ENCODE measurements at places on chromosomes 5 and 9.
A peak's percentile ranks its signal among the peaks of the same experiment; 100 is the strongest.

- H3K27ac ChIP-seq: no peak overlapping the region
- DNase-seq: no peak
Measured at GRCh38 chr5:95605786-95606185, 14.1 kb upstream of the GPR150 start.

DNA sequence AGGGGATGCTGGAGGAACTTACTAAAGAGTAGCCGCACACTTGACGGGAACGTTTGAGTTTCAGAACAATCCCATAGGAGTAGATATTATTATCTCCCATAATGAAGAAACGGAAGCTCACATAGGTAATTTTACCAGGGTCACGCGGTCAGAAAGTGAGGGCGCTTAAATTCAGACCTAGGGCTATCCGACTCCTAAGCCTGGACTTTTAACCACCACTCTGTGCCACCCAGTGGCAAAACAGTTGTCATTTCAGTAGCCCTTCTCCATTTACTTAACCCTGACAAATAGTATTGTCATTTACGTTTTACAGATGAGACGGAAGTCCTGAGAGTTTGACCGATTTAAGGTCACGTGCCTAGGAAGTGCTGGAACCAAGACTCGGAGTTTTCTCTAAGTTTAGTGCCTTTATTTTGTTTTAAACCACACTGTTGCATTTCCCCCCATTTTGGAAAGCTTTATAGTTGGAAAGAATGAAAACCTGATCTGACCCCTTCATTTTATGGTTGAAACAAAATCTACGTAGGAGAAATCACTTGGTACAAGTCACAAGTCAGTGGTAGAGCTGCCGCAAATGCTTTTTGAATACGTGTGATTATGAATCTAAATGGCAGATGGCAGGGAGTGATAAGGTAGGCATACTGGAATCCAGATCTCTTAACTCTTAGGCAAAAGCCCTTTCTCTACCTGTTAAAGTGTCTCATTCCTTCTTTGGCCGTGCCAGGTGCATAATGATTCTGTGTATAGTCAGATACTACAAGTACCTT lies 650 bp downstream of the MRRF start:
- H3K4me1 ChIP-seq: peaks cover 6% of the 10 kb centered on the region
- peak overlapping the region; percentile 85 for H3K27ac ChIP-seq
- peak overlapping the region; percentile 88 for H3K4me3 ChIP-seq
- no peaks in the 10 kb centered on the region for H3K27me3 ChIP-seq
- no peak for DNase-seq

DNA sequence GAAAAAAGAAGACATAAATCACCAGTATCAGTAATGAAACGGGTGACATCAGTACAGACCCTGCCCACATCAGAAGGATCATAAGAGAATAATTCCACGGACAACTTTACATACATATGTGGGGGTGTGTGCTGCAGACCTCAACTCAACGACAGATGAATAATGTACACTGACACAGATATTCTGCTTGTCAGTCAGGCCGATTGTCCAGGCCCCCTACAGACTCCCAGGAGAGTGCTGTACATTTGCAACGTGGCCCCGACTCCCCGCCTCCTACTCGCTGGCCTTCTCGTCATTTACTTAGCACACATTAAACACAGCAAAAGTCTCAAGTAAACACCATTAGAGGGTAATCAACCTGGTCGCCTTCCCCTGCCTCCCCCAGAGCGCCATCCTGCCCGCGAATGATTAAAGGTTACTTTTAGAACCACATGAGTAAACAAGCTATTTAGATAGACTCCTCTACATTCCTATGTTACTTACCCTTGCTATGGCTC lies 3.5 kb upstream of the TMED9 start:
- DNase-seq: no peak
- no peaks in the 10 kb centered on the region for H3K27me3 ChIP-seq
- no peak overlapping the region for H3K4me3 ChIP-seq
- H3K4me1 ChIP-seq: no peaks in the 10 kb centered on the region
- H3K36me3 ChIP-seq: peaks cover under 1% of the 10 kb centered on the region

GRCh38 chr5:65050140-65050539 lies 281.4 kb downstream of the CWC27 start:
- no peak for DNase-seq
- no peak overlapping the region for H3K27ac ChIP-seq
- no peaks in the 10 kb centered on the region for H3K4me1 ChIP-seq
- no peaks in the 10 kb centered on the region for H3K36me3 ChIP-seq

DNA sequence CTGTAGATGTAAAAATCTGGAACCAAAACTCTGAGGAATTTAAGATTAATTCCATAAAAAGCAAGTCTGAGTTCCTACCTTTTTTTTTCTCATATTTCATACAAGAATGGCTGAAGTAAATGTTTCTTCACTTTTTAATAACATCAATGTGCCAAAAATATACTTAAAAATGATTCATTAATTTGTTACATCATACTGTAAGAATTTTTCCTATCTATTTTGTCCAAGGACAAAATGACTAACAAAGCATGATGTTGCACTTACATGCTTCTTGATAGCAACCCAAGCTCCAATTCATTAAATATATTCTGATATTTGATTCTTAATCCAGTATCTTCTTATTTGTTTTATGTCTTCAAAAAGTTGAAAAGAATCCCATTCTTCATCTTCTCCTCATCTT lies 988.3 kb downstream of the TLE1 start:
- no peak overlapping the region for H3K4me3 ChIP-seq
- H3K27me3 ChIP-seq: no peaks in the 10 kb centered on the region
- no peak for DNase-seq
- no peaks in the 10 kb centered on the region for H3K4me1 ChIP-seq

GRCh38 chr5:136209346-136209910 lies 16.5 kb upstream of the SMIM32 start:
- H3K36me3 ChIP-seq: no peaks in the 10 kb centered on the region
- H3K27ac ChIP-seq: no peak overlapping the region
- no peak for DNase-seq
- H3K27me3 ChIP-seq: peaks cover 36% of the 10 kb centered on the region

DNA sequence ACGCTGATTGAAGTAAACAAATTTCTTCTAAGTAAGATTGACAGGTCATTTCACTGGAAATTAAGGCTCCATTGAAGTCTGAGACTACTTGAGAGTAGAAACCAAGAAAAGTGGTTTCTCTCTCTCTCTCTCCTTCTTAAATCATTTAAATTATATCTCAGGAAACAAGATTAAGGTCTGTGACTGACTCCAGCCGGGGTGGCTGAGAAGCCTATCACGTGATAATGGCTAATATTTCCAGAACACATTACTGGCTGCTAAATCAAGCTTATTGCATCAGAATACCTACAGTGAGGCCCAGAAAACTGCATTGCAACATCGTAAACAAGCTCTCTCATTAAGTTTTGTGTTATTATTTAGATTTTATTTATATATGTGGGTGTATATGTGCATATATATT lies 88.4 kb downstream of the PTCD2 start:
- no peak overlapping the region for H3K27ac ChIP-seq
- H3K4me1 ChIP-seq: no peaks in the 10 kb centered on the region
- no peaks in the 10 kb centered on the region for H3K27me3 ChIP-seq
- DNase-seq: no peak
- H3K36me3 ChIP-seq: no peaks in the 10 kb centered on the region

DNA sequence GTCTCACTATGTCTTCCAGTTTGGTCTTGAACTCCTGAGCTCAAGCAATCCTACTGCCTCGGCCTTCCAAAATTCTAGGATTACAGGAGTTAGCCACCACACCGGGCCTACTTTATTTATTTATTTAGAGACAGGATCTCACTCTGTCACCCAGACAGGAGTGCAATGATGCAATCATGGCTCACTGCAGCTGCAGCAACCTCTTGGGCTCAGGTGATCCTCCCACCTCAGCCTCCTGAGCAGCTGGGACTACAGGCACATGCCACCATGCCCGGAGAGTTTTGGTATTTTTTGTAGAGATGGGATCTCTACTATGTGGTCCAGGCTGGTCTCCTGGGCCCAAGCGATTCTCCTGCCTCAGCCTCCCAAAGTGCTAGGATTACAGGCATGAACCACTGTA lies 32.8 kb downstream of the PHAX start:
- no peak for DNase-seq
- no peaks in the 10 kb centered on the region for H3K4me1 ChIP-seq
- no peak overlapping the region for H3K27ac ChIP-seq
- H3K4me3 ChIP-seq: no peak overlapping the region
- no peaks in the 10 kb centered on the region for H3K27me3 ChIP-seq

GRCh38 chr9:121696930-121697329 lies 45.5 kb downstream of the DAB2IP start:
- no peak overlapping the region for H3K27ac ChIP-seq
- H3K27me3 ChIP-seq: peaks cover 5% of the 10 kb centered on the region
- H3K4me3 ChIP-seq: no peak overlapping the region
- no peaks in the 10 kb centered on the region for H3K36me3 ChIP-seq
- DNase-seq: no peak
- peaks cover 10% of the 10 kb centered on the region for H3K4me1 ChIP-seq

DNA sequence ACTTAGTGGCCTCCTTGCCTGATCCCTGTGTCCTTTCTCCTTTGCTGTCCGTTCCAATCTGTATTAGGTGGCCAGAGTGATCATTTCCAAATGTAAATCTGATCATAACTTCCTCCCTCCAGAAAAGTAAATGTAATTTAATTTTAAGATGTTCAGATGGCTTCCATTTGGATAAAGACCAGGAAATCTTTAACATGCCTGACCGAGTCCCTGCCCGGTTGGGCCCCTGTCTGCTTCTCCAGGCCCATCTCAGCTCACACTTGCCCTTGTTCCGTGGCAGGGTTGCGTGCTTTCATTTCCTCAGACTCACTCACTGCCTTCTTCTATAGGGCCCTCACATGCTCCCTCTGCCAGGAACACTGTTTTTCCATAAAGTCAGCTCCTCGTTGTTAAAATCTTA lies 7.6 kb downstream of the MAP3K1 start:
- H3K36me3 ChIP-seq: no peaks in the 10 kb centered on the region
- no peak overlapping the region for H3K4me3 ChIP-seq
- no peaks in the 10 kb centered on the region for H3K27me3 ChIP-seq

DNA sequence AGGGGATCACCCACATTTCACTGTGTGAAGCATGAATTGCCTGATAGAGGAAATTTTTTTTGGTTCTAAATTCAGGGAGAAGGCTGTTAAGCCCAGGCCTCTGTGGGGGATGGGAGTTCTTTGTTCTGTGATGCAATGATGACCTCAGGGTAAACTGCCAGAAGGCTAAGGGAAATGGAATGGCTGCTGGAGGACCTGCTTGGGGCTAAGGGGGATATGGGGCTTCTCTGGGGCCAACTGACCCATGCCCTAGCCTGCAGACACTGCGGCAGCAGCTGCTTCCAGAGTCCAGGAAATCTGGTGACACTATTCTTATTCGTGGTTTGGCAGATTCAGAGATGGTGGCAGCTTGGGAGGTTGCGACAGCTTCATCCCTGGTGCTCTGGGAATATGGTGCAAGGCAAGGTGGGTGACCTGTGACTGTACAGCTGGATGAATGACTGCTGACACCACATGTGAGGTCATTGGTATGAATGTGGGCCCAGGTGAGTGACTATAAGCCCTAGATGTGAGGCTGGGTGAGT lies 30.3 kb downstream of the VCP start:
- H3K27ac ChIP-seq: no peak overlapping the region
- H3K27me3 ChIP-seq: no peaks in the 10 kb centered on the region
- no peaks in the 10 kb centered on the region for H3K4me1 ChIP-seq
- H3K36me3 ChIP-seq: peaks cover 6% of the 10 kb centered on the region

DNA sequence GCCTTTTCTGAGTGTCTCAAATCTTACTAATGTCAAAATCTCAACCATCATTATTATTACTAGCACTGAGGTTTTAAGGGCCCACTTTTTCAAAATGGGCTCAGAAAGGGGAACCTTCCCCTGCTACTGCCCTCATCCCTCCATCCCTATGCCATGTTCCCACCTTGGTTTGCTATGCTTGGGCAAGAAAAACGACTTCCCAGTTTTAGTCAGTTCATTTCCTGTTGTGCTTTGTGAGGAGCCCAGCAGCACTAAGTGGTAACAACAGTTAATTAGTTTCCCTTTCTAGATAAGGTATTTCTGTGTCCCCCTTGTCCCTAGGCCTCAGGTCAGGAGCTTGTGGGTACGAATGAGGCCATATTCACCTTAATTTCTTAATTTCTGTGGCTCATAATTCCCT lies 595.2 kb downstream of the RAB3C start:
- H3K4me1 ChIP-seq: peaks cover 5% of the 10 kb centered on the region
- no peak overlapping the region for H3K27ac ChIP-seq
- DNase-seq: no peak
- H3K36me3 ChIP-seq: no peaks in the 10 kb centered on the region
- no peak overlapping the region for H3K4me3 ChIP-seq

DNA sequence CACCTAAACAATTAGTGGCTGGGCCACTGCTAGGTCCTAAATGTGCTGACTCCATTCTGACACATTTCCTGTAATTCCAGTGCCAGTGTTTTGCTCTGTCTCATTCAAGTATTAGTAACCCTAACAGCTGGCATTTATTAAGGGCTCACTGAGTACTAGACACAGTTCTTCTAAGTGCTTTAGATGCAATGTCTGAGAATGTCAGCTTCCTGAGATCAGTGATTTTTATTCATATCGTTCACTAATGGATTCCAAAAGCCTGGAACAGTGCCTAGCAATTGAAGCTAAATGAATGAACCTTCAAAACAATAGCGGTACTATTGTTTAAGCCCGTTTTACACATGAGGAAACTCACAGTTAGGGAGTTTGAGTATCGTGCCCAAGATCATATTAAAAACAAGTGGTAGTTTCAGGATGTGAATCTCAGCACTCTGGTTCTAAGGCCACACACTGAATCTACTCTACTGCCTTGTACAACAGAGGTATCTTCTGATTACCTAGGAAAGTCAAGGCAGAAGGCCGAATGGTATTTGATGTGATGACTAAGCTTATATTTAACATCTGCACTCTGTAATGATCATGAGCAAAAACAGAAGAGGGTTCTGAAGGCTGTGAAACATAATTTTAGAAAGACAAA lies 304.0 kb downstream of the PJA2 start:
- no peaks in the 10 kb centered on the region for H3K4me1 ChIP-seq
- H3K27ac ChIP-seq: no peak overlapping the region
- H3K4me3 ChIP-seq: no peak overlapping the region
- no peak for DNase-seq

GRCh38 chr5:42840269-42840668 lies 28.6 kb upstream of the SELENOP start:
- DNase-seq: no peak
- H3K36me3 ChIP-seq: no peaks in the 10 kb centered on the region
- H3K4me1 ChIP-seq: no peaks in the 10 kb centered on the region

GRCh38 chr5:135451581-135452320 lies 400 bp downstream of the TIFAB start:
- H3K4me1 ChIP-seq: 0 out of 2 replicates have a peak, but pooled peaks cover 3% of the 10 kb centered on the region
- H3K27ac ChIP-seq: no peak overlapping the region
- DNase-seq: no peak
- no peaks in the 10 kb centered on the region for H3K36me3 ChIP-seq

GRCh38 chr9:121660876-121661275 lies 9.4 kb downstream of the DAB2IP start:
- no peaks in the 10 kb centered on the region for H3K27me3 ChIP-seq
- H3K4me1 ChIP-seq: no peaks in the 10 kb centered on the region
- H3K4me3 ChIP-seq: no peak overlapping the region

DNA sequence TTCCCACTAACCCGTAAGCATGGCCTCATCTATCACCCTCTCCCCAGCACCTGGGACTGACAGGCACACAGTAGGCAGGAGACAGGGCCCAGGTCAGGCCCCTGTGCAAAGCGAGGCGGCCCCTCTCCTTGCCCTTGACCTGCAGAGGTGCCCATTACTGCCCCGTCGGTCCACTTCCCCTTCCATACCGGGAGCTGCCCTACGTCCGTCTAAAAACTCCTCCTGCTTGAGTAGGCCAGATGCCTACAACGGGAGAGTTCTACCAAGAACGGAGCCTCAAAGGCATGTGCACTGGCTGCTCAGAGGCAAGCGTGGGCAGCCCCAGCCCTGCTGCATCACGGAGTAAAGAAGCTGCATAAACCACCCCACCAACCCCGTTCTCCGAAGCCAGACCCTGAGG lies 4.6 kb upstream of the DPH7 start:
- H3K27ac ChIP-seq: no peak overlapping the region
- H3K27me3 ChIP-seq: no peaks in the 10 kb centered on the region
- H3K4me3 ChIP-seq: no peak overlapping the region
- H3K36me3 ChIP-seq: peaks cover 27% of the 10 kb centered on the region
- H3K4me1 ChIP-seq: peaks cover 6% of the 10 kb centered on the region
